Left forelimb (tissue), 1 donor: ENCODE measurements at places on chromosomes 6 and 20.

- DNase-seq, result no peak
Observed at GRCh38 chr6:74964871-74965441, 240.9 kb downstream of the COL12A1 start.

GRCh38 chr6:15444081-15444731 is 198.3 kb downstream of the JARID2 start:
- DNase-seq, result no peak

DNA sequence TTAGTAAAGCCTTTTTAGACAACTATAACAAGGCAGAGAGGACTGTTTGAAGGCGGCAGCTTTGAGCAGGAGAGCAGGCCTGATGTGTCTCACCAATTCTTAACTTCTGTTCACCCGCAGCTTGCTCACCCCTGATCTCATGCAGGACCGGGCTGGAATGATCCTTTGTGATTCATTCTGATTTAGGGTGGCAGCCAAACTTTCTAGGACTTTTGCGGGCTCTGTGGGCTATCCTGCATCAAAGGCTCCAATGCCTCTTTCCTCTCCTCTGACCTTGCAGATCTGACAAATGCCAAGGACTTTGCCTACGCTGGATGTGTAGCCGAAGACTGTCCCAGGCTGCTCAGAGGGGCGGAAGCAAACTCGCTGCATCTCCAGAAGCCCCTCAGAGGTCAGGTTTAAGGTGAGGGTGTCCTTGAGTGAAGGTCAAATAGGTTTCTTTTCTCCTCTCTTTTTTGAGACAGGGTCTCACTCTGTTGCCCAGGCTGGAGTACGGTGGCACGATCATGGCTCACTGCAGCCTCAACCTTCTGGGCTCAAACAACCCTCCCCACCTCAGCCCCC is 72.3 kb downstream of the VEGFA start:
- no peak for DNase-seq

DNA sequence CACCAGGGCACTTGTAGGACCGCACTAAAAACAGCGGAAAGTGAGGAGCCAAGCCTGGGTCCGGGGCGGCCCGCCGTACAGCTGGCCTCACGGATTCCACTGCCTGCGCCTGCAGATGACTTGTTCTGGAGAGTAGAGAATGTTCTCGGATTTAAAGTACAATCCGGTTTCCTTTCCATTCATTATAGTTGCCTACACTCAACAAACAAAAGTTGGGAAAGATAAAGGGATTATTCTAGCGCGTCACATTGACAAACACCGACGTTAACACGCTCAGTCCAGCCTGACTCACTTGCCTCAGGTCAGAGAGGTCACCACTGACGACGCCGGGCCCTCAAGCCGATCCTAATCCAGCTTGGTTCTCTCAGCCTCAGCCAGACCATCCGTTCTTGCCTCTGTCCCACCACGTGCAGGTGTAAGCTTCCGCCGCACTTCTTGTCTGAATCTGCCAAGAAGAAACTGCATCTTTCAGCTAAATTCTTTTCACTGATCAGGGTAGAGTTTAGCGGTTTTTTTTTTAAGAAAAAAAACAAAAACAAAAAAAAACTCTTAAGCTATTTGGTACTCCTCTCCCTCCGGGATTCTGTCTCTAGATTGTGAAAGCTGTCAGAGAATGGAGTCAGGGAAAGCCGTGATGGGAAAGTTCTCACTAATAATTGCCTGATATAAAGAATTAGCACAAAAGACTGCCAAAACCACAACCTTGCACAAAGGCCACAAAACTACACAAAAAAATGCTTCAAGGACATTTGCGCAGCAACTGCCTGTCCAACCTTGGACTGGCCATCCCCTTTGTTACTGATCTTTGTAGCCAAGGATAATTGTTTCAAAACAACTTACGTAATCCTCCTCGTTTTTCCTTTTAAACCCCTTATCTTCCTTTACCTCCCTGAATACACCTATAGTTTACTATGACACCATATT is 1.1 kb upstream of the PHF10 start:
- no peak for DNase-seq

- no peak for DNase-seq
Observed at GRCh38 chr6:11497107-11497506, 40.4 kb upstream of the TMEM170B start.

- DNase-seq, result peak; percentile 83
Observed at GRCh38 chr6:31441365-31442267, 38.2 kb downstream of the MICA start.

DNA sequence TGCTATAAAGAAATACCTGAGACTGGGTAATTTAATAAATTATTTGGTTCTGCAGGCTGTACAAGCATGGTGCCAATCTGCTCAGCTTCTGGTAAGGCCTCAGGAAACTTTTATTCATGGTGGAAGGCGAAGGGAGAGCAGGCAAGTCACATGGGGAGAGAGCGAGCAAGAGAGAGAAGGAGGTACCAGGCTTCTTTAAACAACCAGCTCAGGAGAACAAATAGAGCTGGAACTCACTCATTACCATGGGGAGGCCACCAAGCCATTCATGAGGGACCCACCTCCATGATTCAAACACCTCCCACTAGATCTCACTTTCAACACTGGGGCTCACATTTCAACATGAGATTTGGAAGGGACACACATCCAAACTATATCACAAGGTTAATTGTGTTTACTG is 44.9 kb upstream of the CRISP1 start:
- no peak for DNase-seq

- no peak for DNase-seq
Observed at GRCh38 chr20:38173237-38174156, 8.4 kb upstream of the TGM2 start.

DNA sequence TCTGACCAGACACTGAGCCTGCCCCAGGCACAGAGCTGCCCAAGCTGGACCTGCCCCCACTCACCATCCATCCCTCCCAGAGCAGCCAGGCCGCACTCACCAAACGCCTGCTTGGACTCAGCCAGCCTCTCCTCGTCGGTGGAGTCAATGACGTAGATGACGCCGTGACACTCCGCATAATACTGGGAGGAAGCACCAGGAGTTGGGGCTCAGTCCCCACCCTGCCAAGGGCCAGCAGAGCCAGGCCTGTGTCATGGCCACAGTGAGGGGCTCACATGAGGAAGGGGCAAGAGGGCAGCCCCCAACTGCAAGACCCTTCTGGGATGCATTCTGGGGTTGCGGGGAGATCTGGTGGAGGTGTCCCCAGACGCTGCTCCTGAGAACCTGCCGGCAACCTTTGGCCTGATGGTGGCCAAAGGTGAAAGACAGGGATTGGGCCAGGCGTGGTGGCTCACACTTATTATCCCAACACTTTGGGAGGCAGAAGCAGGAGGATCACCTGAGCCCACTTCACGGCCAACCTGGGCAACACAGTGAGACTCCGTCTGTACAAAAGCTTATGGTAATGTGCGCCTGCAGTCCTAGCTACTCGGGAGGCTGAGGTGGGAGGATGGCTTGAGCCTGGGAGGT is 5.6 kb downstream of the ARFRP1 start:
- DNase-seq, result no peak

DNA sequence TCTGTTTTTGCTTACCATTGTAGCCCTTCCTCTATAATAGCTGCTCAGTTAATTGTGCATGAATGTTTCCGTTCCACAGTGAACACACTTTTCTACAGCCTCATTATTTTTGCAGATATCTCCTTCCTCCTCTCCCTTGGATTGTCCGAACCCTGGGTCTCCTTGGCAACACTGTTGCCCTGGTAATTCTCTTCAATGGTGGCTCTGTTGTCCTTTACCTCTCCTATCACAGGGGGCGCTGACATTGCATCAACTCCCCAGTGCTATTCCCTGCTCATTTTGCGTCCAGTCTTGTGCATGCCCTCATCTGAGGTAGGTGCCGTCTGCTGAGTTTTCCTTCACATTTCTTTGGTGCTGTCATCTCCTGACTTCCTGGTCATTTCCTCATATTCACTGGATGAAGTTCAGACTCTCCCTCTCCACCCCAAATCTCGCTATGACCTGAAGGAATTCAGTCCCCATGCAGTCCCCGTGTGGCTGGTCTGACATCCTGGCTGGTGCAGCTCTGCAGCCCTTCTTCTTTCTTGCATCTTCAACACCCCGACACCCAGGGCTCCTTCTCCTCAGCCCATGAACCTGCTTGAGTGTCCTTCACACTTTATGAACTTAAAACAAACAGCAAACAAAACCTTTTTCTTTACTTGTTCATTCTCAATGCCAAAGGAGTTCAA is 21.1 kb downstream of the PHACTR2 start:
- no peak for DNase-seq

DNA sequence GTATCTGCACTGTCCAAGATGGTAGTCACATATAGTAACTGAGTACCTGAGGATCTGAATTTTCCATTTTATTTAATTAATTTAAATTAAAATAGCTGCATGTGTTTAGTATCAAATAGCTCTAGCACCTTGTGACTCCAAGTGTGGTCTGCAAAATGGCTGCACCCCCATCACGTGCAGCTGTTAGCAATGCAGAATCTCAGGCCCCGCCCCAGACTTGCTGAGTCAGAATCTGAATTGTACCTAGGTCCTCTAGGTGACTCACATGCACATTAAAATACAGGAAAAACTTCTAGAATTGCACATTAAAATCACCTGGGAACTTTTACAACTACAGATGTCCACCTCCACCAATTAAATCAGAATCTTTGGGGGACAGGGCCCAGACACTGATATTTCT is 19.2 kb upstream of the FAM83C start:
- DNase-seq, result no peak

- DNase-seq, result no peak
Observed at GRCh38 chr6:28542440-28543296, 17.0 kb downstream of the GPX5 start.

- no peak for DNase-seq
Observed at GRCh38 chr6:26065952-26066380, 21.3 kb upstream of the HFE start.

- no peak for DNase-seq
Observed at GRCh38 chr6:125432963-125433362, 131.2 kb upstream of the HDDC2 start.

DNA sequence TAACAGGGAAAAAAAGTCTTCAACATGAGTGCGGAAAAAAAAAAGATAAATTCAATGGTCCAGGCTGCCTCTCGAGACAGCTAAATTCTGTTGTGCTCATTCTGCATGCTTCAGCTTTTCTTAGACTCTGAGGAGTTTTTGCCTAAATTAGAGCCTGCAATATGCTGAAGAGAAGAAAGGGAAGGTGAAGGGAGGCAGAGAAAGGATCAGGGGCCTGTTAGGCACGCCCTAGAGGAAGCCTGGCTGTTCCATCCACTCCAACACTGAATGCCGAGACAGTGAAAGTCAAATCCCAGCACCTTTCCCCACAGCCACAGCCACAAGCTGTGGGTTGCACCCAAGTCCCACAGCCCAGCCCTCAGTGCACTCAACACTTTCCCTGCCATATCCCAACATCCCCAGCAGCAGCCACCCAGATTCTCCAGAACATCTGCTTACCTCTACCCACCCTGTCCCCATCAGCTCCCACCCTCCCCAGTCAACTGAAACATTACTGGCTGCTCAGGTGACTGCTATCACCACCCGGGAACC is 37.3 kb downstream of the PREX1 start:
- DNase-seq, result no peak

DNA sequence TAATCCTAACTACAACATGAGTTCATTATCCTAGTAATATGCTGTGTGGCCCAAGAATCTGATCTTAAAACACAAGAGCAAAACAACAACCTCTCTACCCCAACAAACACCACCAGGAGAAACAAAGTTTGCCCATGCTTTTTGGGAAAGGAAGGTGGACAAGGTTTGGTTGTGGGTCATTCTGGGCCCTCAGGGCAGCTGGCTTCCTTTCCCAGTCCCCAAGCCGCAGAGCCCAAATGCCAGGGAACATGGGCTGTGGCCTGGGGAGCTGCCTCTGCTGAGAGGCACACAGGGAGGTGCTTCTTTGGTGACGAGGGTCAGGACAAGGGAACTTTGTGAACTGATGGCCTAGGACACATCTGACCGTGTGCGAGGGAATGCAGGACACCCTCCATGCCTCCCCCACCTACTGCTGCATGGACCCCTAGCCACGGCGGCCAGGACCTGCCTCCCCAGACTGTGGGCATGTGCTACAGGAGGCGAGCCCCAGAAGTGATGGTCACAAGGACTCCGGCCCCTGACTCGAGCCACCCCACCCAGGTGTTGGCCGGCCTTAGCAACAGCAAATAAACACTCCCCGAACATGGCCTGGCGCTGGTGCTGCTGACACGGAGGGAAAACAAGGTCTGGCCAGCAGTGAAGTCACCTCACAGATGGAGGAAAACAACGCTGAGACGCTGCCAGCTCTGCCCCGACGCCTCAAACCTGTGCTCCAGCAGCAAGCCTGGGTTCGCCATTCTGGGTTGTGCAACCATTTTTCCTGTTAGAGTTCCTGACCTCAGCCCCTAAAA is 55.6 kb downstream of the RRBP1 start:
- DNase-seq, result no peak

DNA sequence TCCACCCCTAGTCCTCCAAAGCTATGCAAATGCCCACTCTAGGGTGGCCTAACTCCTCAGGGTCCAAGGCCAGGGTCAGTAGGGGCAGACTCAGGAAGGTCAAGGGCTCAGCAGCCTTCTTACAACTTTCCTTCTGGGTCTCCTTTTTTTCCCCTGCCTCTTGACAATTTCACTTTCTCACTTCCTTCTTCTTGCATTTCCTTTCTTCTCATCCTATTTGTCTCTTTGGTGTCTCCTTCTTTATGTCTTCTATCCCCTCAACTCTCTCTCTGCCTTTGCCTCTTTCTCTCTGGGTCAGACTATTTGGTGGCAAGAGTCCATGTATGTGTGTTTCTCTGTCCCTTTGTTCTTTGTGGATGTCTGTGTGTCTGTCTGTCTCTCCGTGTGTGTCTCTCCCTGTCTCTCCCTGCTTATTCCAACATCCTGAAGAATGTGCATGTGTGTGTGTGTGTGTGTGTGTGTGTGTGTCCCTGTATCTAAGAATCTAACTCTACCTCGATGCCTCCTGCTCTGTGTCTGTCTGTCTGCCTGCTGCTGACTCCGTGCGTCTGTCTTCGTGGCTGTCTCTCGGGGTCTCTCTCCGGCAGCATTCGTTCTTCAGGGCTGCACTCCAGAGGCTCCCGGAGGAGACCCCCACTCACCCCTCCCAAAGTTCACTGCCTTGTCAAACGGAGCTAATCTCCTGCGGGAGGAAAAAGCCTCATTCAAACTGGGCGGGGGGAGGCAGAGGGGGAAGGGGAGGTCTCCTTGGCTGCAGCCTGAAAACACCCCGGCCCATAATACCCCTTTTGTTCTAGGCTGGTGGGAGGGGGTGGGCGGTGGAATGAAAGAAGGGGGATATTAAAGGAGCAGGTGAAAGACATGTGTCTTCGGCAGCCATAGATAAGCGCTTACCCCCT is 51.7 kb upstream of the FOXP4 start:
- no peak for DNase-seq
